Peyer's patch (tissue), 4 donors: ENCODE measurements at places on chromosomes 6 and 20. TPM values are rescaled to one million over a fixed set of nuclear protein-coding genes. Genes with fewer than 3 reads are reported as not detected.

DAAM2 gene
- total RNA-seq = 22.0 TPM

PTPN1 gene
- 20.1 TPM for total RNA-seq

FBXO30 gene
- total RNA-seq = 4.8 TPM

TGM3 gene
- total RNA-seq = 0.40 TPM

MYLK4 gene
- 2.4 TPM for total RNA-seq

MYT1 gene
- total RNA-seq = not detected

CLDN20 gene
- total RNA-seq = not detected

COMMD7 gene
- total RNA-seq = 7.9 TPM

SLC17A5 gene
- total RNA-seq = 6.6 TPM

GRCh38 chr6:24415753-24416152 lies 13.0 kb downstream of the MRS2 start:
- DNase-seq = no peak

DNA sequence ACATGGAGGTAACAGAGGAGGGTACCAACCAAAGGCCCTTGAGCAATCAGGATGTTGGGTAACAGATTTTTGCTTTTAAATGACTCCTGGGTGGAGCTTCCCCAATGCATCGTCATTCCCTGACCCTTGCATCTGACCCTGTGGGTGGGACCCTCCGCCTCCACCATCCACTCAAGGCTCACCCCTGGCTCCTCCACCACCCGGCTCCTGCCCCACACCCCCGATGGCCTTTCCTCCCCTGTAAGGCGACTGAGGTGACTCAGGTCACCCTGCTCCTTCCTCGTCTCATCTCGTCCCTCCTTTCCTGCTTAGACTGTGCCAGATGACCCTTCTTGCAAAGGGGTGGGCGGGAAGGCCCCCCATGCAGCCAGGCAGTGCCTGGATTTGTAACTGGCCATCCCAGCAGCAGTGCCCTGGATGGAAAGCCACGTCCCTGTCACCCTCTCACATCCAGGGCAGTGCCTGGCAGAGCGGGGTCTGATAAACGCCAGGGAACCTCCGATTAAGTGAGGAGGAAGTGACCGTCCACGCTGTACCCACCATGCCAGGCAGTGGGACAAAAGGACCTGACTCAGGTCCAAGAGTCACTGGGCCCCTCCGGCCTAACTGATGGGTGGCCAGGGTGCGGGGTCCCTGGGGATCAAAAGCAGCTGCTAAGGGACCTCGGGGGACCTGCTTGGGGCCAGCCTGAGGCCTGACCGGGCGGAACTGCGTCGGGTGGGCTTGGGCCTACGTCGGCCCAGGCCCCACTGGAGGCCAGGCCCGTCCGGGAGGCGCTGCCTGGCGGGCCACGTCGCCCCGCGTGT lies 624 bp upstream of the NPEPL1 start:
- peak; percentile 51 for DNase-seq

DNA sequence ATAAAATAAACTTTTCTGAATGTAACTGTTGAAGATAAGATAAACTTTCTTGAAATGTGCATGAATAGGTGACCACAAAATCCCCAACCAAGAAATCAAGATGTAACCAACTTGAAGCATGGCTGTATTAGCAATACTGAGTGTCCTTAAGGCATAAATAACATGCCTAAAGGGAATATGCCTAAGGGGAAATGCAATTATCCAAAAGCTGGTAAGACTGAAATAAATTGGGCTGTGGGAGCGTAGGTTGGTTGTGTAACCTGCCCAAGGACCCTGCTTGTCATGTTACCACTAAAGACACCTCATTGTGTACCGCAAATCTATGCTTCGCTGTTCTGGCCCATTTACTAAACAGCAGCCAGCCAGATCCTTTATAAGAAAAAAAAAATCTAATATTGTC lies 200.8 kb upstream of the PDE10A start:
- no peak for DNase-seq

DNA sequence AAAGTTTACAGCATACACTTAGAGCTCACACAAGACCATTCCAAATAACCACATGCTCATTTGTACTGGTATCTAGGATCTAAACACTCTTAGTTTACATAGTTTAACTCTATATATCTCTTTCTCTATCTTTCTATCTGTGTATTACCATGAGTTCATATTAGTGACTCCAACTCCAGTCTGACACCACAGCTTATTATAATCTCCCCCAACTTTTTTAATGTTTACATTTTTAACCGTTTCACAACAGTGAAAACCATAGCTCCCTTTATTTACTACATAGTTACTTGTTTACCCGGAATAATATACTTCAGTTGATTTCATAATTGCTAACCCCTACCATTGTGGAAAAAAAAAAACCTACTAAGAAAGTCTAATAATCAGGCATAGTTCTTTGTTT lies 362.4 kb upstream of the RGS17 start:
- no peak for DNase-seq

DNA sequence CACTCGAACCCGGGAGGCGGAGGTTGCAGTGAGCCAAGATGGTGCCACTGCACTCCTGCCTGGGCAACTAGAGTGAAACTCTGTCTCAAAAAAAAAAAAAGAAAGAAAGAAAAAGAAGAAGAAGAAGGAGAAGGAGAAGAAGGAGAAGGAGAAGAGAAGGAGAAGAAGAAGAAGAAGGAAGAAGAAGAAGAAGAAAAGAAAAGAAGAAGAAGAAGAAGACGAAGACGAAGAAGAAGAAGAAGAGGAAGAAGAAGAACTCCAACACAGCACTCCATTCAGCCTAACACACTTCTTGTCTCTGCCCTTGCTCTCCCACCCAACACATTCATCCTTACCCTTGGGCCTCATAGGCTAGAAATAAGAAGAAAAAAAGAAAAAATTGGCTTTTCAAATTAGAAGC lies 6.9 kb downstream of the ZFP57 start:
- no peak for DNase-seq

DNA sequence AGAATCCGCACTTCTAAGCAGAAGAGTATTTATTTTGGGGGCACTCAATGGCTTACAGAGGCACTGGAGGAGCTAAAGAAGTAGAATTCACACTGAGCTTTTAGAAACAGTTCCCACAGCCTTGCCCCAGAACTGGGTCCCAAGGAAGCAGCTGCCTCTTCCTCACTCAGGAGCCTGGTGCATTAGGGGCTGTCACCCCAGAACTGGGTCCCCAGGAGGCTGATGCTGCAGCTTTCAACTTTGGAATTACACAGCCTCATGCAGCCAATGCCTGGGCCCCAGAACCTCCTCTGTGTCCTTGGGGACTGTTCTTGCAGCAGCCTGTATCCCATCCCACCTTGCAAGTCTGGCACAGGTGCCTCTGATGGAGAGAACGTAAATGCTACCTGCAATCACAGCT lies 96.4 kb downstream of the DACT2 start:
- no peak for DNase-seq

- no peak for DNase-seq
These were observed 40.2 kb downstream of the MRPL14 start for GRCh38 chr6:44086931-44087574.

DNA sequence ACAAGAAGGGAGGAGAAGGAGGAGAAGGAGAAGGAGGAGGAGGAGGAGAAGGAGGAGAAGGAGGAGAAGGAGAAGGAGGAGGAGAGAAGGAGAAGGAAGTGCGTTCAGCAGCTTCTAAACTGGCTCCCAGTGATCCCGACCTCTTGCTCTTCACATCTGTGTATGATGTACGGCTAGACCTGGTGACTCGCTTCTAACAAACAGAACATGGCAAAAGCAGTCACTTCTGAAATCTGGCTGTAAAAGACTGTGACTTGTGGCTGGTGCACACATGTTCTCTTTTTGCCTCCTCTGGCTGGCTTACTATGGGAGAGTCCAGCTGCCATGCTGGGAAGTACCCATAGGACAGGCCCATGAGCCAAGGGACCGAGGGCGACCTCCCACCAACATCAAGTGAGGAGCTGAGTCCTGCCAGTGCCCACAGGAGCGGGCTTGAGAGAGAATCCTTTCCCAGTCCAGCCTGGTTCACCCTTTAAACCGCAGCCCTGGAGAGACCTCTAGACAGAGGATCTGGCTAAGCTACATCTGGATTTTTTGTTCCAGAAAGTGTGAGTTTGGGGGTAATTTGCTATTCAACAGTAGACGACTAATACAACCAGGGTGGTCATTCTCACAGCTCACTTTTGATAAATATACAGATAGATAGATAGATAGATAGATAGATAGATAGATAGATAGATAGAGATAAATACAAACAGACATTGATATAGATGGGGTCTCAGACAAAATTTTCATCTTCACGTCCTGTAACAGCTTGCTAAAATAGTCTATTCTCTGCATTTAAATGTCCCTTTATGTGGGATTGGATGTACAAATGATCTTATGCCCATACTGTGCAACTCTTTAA lies 42.3 kb downstream of the RPP40 start:
- DNase-seq = no peak

GRCh38 chr6:85612690-85613474 lies 19.2 kb upstream of the SNX14 start:
- DNase-seq = no peak

DNA sequence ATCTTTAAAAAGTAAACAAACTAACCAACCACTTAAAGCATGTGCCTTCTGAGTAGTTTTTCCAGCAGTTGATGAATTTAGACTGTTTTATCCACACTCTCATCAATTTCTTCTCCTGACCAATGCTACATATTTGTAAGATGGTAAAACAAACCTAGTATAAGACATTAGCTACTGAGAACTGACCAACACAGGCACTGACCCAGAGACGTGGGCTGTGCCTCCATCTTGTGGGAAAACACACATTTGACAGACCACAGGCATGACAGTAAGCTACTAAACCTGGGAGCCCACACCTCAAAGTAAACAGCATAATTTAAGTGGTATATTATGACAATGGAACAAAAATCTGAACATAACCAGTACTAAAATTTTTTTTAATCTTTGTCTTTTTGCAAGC lies 121.4 kb upstream of the NRSN1 start:
- DNase-seq = no peak

DNA sequence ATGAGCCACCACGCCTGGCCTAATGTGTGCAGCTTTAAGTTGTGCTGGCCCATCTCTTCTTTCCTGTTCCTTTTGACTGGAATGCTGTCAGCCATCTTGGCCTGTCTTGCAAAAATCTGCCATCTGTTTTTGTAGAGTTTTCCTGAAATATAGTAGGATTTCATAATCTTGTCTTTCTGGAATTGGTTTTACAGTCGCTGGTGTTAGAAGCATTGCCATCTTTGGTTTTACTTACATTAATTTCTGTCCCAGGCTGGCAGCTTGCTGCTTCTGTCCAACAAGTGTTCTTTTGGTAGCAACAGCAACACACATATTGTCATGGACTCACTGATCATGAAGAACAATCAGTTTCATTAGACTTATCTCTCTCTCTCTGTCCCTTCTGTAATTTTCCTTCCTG lies 29.1 kb upstream of the TULP1 start:
- no peak for DNase-seq

DNA sequence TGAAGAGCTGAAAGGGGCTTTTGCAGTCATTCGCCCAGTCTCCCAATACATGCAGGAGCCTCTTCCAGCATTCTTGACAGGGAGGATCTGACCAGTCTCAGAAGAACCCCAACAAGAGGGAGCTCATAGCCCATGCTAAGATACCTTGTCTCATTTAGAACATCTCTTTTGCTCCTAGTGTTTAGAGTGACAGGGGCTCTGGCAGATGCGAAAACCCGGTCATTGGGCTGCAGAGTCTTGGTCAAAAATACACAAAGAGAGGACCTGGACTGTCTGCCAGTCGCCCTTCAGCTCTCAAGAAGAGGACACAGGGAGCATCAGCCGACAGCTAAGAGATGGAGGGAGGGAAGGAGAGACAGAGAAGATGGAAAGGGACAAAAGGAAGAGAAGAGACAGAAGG lies 700 bp downstream of the GUCA1B start:
- DNase-seq = no peak

DNA sequence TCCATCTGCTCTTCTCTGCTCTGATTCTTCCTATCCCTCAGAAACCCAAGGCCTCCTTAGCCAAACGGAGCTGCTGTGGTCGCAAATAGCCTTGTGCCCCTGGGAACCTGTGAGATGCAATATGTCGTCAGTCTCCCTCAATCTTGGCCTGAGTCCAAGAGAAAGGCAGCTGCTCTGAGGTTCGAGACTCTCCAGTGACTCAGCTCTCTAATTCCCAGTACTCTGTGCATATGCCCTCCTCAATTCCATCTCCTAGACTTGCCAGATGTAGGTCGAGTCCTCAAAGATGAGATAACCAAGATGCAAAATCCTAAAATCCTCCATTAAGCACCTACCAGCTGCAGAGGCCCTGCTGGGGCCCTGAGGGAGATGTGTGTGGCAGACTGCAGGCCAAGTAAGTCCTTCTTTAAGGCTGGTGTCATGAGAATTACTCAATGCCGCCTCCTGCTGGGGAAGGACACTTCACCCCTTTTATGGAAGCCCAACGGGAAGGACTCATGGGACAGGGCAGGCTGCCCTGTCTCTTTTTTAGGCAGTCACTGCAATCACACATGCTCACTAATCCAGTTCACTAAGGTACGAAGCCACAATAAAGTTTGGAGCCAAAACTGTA lies 28.5 kb downstream of the C6orf15 start:
- peak; percentile 70 for DNase-seq

DNA sequence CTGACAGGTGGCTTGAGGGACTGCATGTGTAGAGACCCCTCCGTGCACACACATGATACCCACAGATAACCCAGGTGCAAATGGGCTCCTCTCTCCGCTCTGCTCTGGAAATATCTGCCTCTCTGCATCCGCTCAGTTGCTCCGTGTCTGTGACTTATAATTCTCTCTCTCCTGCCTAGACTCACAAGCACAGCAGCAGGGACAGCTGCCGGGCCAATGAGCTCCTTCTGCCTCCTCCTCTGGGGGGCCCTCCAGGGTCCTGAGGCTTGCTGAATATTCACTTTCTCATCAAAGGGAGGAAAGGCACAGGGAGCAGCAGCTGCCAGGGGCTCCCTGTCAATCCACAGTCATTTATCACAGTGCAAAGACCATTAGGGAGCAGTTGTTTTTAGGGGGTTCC lies 24.1 kb downstream of the LRFN2 start:
- DNase-seq = no peak

DNA sequence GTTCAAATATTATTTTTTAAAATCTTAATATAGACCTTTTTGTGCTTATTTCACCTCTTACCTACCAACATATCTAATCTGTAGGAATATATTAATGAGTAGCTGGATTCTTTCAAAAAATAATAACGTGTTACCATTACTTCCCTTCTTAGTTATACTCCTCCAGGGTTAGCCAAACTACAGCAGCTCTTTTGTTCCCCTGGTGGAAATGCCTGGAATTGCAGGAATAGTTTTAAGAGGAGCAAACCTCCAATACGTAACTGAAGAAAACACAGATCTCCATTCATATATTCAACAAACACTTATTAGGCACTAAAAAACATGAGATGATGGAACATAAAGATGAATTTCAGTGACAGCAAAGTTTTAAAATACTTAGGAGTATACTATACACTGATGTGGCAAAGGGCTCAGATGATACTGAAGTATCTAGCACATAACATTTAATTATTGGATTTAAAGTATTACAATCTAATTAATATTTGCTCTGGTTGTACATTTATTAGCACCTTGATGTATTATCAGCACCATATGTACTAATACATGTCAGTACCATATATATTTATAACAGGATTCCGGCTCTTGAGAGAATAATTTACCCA lies 78.3 kb downstream of the TBX18 start:
- DNase-seq = no peak

DNA sequence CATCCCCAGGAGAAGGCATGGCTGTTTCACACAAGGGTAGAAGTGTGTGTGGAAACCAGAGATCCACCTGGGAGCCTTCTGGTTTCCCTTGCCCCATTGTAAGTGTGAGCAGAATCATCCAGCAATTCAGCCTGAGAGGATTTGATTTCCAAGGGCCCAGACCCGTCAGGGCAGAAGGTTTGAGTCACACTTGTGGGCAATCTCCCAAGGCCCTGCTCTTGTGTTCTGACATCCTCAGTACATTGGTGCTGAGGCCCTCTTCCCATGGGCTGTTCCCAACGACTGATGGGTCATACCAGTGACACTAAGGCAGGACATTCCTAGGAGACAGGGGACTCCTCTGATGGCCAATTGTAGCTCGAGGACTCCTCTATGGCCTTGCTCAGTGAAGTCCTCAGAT lies 58.2 kb upstream of the POLR1H start:
- DNase-seq = no peak
